SJCRH30 (cell line): ENCODE measurements at places on chromosomes 5 and 9. TPM values are rescaled to one million over a fixed set of nuclear protein-coding genes. Genes with fewer than 3 reads are reported as not detected.

Gene EFNA5
- 32.7 and 41.3 TPM in 2 replicates for total RNA-seq

Gene ACTL7A
- total RNA-seq: not detected in 2 replicates

Gene ERAP2
- total RNA-seq: 4.2 and 6.7 TPM in 2 replicates

Gene LCN2
- total RNA-seq: not detected in 2 replicates

Gene NRARP
- 0.89 and 1.0 TPM in 2 replicates for total RNA-seq

Gene ANKRD18B
- total RNA-seq: 13.3 and 23.4 TPM in 2 replicates

Gene SMC2
- total RNA-seq: 94.6 and 107 TPM in 2 replicates

- H3K27me3 ChIP-seq: no peaks in the 10 kb centered on the region
- no peak overlapping the region for H3K27ac ChIP-seq
- DNase-seq: no peak
Measured at GRCh38 chr9:133877327-133877726, 114.8 kb downstream of the VAV2 start.

GRCh38 chr9:35341585-35341984 lies 148.3 kb upstream of the RUSC2 start:
- no peaks in the 10 kb centered on the region for H3K4me1 ChIP-seq
- H3K36me3 ChIP-seq: no peaks in the 10 kb centered on the region
- H3K4me3 ChIP-seq: no peak overlapping the region
- DNase-seq: no peak

DNA sequence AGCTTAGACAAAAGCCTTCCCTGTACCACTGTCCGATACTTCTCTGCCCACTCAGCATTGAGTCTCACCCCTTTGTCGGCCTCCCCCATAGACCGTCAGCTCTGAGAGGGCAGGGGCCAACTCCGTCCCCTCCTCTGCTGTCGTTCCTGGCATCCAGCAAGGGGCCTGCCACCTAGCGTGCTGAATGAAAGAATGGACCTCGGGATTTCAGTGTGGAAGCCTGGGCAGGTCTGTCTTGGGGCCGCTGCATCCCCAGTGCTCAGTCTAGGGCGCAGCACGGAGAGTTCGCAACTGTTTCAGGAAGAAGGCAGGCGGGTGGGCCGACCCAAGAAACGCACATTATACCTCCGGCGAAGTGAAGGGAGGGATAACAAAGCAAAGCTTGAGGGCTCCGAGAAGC lies 1.5 kb upstream of the TOR1B start:
- peaks cover 3% of the 10 kb centered on the region for H3K27me3 ChIP-seq
- no peak for DNase-seq
- no peak overlapping the region for H3K4me3 ChIP-seq
- H3K4me1 ChIP-seq: no peaks in the 10 kb centered on the region
- no peak overlapping the region for H3K27ac ChIP-seq
- H3K36me3 ChIP-seq: 0 out of 2 replicates have a peak, but pooled peaks cover under 1% of the 10 kb centered on the region

DNA sequence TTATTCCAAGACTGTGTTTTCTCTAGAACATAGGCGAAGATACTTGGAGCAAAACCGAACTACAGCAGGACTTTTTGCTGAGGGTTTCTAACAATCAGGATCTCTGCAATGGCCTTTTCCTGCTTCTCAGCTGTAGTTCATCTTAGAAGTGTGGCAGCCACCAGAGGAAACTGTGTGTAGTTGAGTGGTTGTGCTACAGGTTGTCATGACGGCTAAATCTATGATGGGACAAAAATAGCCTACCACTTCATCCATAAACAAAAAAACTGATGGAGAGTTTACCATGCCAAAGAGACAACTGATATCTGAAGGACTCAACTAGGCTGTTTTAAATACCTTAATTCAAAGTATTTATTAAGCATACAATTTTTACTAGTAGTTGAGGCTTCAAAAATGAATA lies 28.2 kb upstream of the DMAC1 start:
- no peak for DNase-seq
- no peak overlapping the region for H3K27ac ChIP-seq
- H3K27me3 ChIP-seq: no peaks in the 10 kb centered on the region
- no peak overlapping the region for H3K4me3 ChIP-seq

DNA sequence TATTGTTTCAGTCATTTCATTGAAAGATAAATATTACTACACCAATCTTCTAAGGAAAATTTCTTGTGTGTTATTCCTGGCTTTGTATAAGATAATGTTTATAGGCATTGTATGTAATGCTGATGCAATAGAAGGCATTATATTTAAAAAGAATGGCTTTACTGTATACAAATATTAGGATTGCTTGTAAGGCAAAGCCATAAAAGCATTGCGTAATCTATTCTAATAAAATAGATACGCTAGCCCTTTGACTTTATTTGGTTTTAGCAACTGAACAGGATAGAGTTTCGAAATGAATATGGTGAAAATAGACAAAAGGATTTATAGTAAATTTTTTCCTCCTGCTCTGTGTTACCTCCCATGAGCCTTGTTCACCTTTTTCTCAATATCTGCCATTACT lies 5.5 kb upstream of the LYSMD3 start:
- H3K27ac ChIP-seq: no peak overlapping the region
- H3K4me3 ChIP-seq: no peak overlapping the region
- DNase-seq: no peak
- H3K27me3 ChIP-seq: no peaks in the 10 kb centered on the region
- peaks cover 2% of the 10 kb centered on the region; the same call in 1 of the 2 replicates for H3K4me1 ChIP-seq
- no peaks in the 10 kb centered on the region for H3K36me3 ChIP-seq

DNA sequence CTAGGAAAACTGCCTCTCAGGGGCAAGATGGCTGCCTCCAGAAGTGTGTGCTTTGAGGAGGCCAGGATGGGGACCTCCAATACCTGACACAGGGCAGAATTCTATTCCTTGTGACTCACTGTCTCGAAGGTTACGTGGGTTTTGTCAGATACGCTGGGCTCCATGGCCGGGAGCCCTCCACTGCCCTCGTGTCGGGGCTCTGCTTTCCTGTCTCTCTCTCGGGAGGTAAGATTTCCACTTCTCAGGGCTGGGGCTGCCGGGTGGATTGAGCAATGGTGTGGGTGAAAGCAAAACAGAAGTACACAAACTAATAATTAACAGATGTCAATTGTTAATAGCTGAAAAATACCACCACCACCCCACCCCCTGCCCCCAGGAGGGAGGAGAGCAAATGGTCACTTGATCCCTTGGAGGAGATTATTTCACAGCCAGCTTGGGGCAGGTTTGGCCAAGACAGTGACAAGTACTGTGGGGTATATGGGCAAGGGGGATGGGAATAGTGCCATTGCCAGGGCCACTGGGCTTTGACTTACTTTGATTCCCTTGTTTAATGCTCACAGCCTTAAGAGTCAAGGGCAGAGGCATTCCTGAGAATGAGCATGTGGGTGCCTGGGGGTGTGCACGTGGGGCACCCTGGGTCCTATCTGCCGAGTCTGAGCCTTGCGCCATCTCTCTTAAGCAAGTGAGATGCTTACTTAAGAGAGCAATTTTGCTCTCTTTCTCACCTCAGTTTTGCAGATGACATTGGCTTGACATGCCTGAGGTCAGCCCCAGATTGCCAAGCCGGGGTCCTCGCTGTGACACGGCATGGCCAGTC lies 28.8 kb upstream of the DAB2IP start:
- no peak for DNase-seq
- H3K4me3 ChIP-seq: no peak overlapping the region
- no peaks in the 10 kb centered on the region for H3K4me1 ChIP-seq
- no peaks in the 10 kb centered on the region for H3K36me3 ChIP-seq
- no peak overlapping the region for H3K27ac ChIP-seq

- no peaks in the 10 kb centered on the region for H3K4me1 ChIP-seq
- DNase-seq: no peak
- H3K27me3 ChIP-seq: no peaks in the 10 kb centered on the region
- no peak overlapping the region for H3K4me3 ChIP-seq
Measured at GRCh38 chr5:16773991-16774390, 157.2 kb upstream of the RETREG1 start.

GRCh38 chr9:117120061-117120460 lies 294.8 kb downstream of the ASTN2 start:
- peaks cover 9% of the 10 kb centered on the region; the same call in 1 of the 2 replicates for H3K4me1 ChIP-seq
- no peak for DNase-seq
- H3K36me3 ChIP-seq: no peaks in the 10 kb centered on the region
- no peak overlapping the region for H3K27ac ChIP-seq
- no peak overlapping the region for H3K4me3 ChIP-seq
- no peaks in the 10 kb centered on the region for H3K27me3 ChIP-seq

DNA sequence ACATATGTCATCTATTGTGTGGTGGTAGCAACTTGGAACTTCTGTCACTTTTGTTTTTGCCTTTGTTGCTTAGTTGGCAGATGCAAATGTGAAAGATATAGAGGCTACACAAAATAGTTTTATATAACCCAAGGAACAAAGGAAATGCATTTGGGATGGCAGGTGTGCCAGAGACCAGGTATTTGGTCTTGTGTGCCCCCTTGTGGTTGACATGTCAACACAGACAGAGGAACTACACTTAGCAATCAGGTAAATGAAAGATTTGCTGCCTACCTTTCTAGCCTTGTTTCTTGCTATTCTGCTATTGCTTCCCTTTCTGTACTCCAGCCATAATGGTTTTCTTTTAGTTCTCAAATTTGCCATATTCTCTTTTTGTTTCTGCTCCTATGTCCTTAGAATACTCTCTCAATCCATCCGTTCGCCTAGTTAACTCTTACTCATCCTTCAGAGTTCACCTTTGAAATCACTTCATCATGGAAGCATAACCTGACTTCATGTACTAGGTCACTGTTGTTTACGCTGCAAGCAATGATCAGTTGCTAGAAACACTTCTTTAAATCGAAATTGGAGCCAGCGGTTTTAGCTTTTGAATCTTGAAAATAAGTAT lies 119.5 kb downstream of the TRPM3 start:
- H3K36me3 ChIP-seq: no peaks in the 10 kb centered on the region
- no peaks in the 10 kb centered on the region for H3K27me3 ChIP-seq
- DNase-seq: no peak
- H3K4me1 ChIP-seq: no peaks in the 10 kb centered on the region

DNA sequence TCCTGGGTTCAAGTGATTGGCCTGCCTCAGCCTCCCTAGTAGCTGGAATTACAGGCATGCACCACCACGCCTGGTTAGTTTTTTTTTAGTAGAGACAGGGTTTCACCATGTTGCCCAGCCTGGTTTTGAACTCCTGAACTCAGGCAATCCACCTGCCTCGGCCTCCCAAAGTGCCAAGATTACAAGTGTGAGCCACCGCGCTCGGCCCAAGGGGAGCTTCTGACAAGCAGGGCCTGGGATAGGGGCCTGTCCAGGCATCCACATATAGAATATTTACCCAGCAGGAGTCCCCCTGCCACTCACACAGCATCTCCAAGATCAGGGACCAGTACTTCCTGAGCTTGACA lies 10.1 kb downstream of the IRF1 start:
- H3K27ac ChIP-seq: no peak overlapping the region
- H3K4me3 ChIP-seq: no peak overlapping the region
- no peaks in the 10 kb centered on the region; the same call in 1 of the 2 replicates for H3K4me1 ChIP-seq
- DNase-seq: no peak
- H3K36me3 ChIP-seq: peaks cover 29% of the 10 kb centered on the region

DNA sequence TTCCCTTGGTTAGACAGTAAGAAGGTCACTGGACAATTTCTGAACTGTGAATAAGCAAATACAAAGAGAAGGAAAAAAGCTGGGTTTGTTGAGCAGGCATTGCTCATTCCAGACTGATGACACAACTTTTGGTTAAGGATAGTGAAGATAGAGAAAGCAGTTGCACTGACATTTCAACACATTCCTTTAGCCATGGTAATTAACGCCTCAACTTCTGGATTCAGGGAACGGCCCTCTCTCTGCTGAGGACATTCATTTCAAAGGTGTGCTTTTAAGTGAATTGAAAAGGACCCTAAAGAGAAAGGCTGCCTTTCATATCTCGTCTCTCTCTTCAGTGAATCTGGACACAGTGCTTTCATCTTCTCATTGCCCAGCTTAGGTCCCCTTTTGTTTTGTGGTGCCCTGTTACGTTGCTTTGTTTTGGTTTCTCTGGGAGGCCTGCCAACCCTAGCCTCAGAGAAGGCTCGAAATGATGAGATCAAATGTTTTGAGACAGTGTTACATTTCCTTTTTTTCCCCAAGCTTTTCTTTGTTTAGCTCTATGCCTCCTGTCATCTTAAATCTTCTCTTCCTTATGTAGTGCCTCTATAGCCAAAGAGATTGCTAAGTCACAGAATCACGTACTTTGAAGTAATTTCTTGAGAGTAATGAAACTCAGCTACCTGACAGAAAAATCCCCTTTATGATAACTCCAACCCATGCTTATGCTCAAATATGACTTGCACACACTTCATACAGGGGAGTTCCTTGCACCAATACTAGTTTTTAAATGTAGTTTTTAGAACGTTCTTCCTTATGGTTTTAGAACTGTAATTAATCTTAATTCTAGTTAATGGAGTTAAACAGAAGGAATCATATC lies 94.4 kb upstream of the IFNE start:
- peak; percentile 68 for DNase-seq
- no peaks in the 10 kb centered on the region for H3K36me3 ChIP-seq
- H3K4me1 ChIP-seq: peaks cover 7% of the 10 kb centered on the region
- H3K27me3 ChIP-seq: no peaks in the 10 kb centered on the region
- H3K27ac ChIP-seq: peak overlapping the region; percentile 84

GRCh38 chr9:68507130-68507805 lies 33.4 kb downstream of the TMEM252 start:
- peak overlapping the region; percentile 58 for H3K27ac ChIP-seq
- H3K27me3 ChIP-seq: no peaks in the 10 kb centered on the region
- peaks cover 20% of the 10 kb centered on the region for H3K4me1 ChIP-seq
- H3K4me3 ChIP-seq: no peak overlapping the region

DNA sequence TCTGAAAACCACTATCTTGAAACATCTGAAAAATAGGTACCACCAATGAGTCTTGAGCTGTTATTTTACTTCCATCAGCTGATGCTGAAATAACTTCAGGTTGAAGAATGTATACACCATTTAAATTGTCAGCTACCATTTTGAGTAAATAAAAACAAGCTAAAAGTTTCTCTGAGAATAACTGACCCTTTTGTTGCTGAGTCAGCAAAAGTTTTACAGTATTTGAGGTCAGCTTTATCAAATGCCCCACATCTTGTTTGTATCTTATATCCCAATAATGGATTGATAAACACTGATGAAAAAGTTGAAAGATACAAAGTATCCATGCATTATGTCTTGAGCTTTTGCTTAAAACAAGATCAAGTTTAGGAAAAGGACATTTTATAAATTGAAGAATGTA lies 22.8 kb downstream of the CPLANE1 start:
- H3K36me3 ChIP-seq: peaks cover 65% of the 10 kb centered on the region
- no peaks in the 10 kb centered on the region for H3K4me1 ChIP-seq
- no peak overlapping the region for H3K27ac ChIP-seq
- no peak for DNase-seq
- no peak overlapping the region for H3K4me3 ChIP-seq

DNA sequence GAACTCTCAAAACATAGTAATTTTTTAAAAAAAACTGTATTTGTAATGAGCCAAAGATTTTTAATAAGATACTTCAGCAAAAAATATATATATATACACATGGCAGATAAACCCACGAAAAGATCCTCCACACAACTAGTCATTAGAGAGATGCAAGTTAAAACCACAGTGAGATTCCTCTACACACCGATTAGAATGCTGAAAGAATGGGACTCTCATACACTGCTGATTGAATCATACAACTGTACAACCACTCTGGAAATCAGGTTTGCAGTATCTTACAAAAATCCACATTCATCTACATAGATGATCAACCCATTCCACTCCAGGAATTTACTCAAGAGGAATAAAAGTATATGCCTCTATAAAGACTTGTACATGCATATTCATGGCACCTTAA lies 43.7 kb downstream of the RASEF start:
- no peaks in the 10 kb centered on the region for H3K4me1 ChIP-seq
- no peak for DNase-seq
- H3K27ac ChIP-seq: no peak overlapping the region
- no peaks in the 10 kb centered on the region for H3K36me3 ChIP-seq
